ENCODE measurements at places on chromosomes 1 and 21.
A peak's percentile ranks its signal among the peaks of the same experiment; 100 is the strongest.

DNA sequence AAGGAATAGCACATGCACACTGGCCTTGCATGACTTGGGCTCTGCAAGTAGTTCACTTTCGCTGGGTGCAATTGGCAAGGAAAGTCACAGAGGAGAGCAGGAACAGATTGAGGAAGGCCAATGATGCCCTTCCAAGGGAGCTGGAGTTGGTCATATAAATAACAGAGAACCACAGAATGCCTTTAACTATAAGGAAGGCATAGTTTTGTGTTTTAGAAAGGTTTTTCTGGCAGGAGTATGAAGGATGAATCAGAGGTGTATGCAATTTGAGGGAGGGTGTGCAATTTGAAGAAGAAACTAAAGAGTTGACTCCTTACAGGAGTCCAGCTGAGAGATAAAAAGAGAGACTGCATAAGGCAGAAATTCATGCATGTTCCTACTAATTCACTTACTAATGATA lies 112.1 kb downstream of the PHTF1 start:
- peak; percentile 14 for DNase-seq

GRCh38 chr1:18351735-18352134 lies 129.0 kb upstream of the KLHDC7A start:
- DNase-seq, result no peak

GRCh38 chr1:113903501-113904292 lies 902 bp downstream of the AP4B1 start:
- DNase-seq, result no peak

- DNase-seq, result no peak
These were observed 3.2 kb upstream of the TRAF5 start for GRCh38 chr1:211323156-211324063.

DNA sequence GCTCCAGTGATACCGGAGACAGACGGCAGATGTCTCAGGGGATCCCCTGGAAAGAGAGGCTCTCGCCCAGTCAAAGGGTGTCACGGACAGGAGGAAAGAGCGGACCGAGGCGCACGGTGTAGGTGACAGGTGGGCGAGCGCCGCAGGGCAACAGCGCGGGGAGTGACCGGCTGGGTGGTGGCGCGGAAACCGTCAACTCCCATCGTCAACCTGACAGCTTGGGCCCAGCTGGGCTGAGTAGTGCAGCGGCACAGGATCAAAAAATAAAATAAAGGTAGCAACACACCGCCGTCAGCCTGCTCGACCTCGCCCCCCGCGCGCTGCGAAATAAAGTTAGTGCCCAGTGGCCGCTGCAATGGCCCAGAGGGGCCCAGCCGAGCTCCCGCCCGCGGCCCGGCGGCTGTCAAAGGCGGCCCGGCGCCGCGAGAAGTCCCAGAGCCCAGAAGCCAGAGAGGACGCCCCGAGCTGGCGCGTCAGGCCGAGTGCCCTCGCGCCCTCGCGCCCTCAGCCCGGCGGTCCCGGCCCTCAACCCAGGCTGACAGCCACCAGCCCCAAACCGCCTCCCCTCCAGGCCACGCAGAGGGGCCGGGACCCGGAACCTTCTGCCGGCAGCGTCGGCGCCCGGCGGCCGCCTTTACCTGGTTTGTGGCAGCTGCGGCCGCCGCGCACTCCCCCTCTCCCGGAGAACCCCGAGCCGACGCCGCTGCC lies at the start of gene LYST:
LYST (minus strand) TSS at position 702 of the 708 bp plus-strand sequence. CDS start 36,489 bp downstream, outside the sequence.
- no peak for DNase-seq

GRCh38 chr1:63475761-63476160 lies 47.3 kb downstream of the ITGB3BP start:
- DNase-seq, result no peak

DNA sequence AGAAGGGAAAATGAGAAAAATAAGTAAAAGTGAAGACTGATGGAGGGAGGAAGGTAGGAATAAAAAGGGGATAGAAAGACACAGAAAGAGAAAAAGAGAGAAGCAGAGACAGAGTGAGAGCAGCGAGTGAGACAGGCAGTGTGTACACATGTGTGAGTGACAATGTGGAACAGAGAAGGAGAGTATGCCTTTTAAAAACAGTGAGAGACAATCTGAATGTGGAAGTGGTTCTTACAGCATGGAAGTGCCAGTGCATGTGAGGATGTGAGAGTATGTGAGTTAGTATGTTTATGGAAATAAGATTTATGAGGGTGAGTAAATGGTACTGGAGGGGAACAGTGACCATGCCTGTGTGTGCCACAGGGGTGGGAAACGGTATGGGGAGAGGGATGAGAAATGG lies 1.2 kb downstream of the NEGR1 start:
- DNase-seq, result no peak

- no peak for DNase-seq
These were observed 134.2 kb downstream of the PGBD5 start for GRCh38 chr1:230291731-230292620.

- DNase-seq, result no peak
These were observed 246.8 kb downstream of the TGFB2 start for GRCh38 chr1:218591966-218592365.

Data from AG04449 (cell line).